Spleen (tissue), 13 donors: ENCODE measurements at places on chromosomes 13 and 19. TPM values are rescaled to one million over a fixed set of nuclear protein-coding genes. Genes with fewer than 3 reads are reported as not detected.

The FPR2 gene
- total RNA-seq, result 32.9 TPM

The RGCC gene
- total RNA-seq, result 33.6 TPM

The LSM4 gene
- total RNA-seq, result 86.4 TPM

The MYDGF gene
- 39.7 TPM for total RNA-seq

The CGB2 gene
- not detected for total RNA-seq

The POLR2I gene
- total RNA-seq, result 23.4 TPM

The CLEC11A gene
- 9.0 TPM for total RNA-seq

The C3 gene
- total RNA-seq, result 5.9 TPM

The UNC13A gene
- 4.8 TPM for total RNA-seq

The TSHZ3 gene
- 22.1 TPM for total RNA-seq

DNA sequence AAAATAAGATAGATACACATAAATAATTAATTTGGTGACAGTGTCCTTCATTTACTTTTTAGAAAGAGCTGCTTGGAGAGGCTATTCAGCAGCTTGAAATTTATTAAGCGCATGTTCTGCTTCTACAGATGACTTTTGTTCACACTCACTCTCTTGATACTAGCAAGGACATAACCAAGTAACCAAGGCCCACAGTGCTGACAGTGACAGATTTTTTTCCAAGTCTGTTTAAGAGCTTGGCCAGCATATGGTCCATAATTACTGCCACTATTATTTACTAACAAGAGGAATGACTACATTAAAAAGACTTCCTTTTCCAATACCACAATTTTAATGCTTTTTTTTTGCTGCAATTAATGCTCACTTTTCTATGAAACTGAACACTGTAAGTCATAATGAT, 673.7 kb upstream of the MIR17HG start:
- no peak overlapping the region for H3K4me3 ChIP-seq
- H3K36me3 ChIP-seq, result no peaks in the 10 kb centered on the region
- H3K4me1 ChIP-seq, result no peaks in the 10 kb centered on the region

DNA sequence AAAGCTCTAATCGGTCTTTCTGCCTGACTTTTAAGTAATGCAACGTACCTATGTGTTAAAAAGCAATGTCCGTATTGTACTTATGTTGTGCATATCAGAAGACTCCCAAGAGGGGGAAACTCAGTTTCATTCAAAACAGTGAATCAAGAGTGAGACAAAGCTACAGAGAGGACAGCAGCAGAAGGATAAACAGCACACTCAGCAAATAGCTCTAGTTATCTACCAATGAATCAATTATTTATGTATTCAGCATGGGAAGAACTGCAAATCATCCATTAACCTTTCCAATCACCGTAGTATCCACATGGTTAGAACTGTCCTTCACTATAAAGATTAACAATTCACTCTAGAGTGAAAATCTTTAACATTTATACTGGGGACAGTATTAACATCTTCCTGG, 36.7 kb upstream of the SOHLH2 start:
- no peak overlapping the region for H3K4me3 ChIP-seq
- no peaks in the 10 kb centered on the region for H3K36me3 ChIP-seq
- H3K4me1 ChIP-seq, result no peaks in the 10 kb centered on the region
- H3K27ac ChIP-seq, result no peak overlapping the region
- no peak for DNase-seq

- no peak overlapping the region for H3K4me3 ChIP-seq
- DNase-seq, result peak; percentile 66
- H3K36me3 ChIP-seq, result no peaks in the 10 kb centered on the region
- no peaks in the 10 kb centered on the region for H3K4me1 ChIP-seq
- peaks cover 8% of the 10 kb centered on the region for H3K27me3 ChIP-seq
Measured at GRCh38 chr13:113049521-113049941, 56.1 kb upstream of the F7 start.

DNA sequence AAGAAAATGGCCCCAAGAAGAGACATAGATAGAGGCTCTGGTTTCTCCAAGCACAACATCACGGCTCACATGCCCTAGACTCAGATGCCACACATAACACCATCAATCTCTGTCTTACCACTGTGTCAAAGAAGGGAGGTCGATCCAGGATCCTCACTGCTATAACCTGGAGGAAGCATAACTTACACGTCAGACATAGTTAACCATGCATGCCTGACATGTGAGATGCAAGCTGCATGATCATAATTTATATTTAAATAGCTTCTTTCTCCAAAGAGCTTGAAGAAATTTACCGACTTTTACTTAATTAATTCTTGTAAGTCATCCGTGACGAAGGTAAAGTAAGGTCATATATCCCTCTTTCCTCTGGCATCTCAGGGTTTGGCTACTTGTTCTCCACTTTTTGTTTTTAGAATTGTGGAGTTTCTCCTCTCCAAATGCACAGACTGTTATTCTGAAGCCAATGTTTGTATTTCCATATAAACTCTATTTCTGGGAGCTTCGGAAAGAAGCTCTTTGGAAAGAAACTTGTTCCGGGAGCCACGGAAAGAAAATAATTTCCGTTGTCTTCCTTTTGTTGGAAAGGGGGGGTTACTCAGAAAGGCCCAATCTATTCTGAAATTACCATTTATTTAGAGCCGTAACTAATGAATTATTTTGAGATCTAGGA, 205.6 kb downstream of the LHFPL6 start:
- no peak overlapping the region for H3K4me3 ChIP-seq
- no peak for DNase-seq
- H3K27ac ChIP-seq, result no peak overlapping the region
- H3K36me3 ChIP-seq, result no peaks in the 10 kb centered on the region

DNA sequence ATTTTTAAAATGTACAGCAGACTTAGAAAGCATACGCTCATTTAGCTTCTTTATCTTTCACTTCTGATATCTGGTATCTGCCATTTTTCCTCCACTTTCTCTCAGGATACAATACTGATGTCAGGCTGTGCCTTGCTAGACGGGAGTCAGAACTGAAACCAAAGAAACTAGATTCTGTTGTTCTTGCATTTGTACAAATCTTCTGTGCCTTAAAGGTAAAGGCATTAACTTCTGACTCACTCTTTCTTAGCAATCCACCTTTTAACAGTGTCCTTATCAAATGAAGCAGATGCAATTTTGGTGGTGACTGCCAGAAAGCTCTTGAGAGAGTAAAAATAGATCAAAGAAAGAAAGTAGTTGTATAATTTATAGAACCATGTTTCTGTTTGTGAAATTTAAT, 370.4 kb downstream of the PCDH20 start:
- H3K27ac ChIP-seq, result no peak overlapping the region
- H3K36me3 ChIP-seq, result no peaks in the 10 kb centered on the region
- no peak for DNase-seq
- H3K27me3 ChIP-seq, result no peaks in the 10 kb centered on the region
- H3K4me3 ChIP-seq, result no peak overlapping the region

DNA sequence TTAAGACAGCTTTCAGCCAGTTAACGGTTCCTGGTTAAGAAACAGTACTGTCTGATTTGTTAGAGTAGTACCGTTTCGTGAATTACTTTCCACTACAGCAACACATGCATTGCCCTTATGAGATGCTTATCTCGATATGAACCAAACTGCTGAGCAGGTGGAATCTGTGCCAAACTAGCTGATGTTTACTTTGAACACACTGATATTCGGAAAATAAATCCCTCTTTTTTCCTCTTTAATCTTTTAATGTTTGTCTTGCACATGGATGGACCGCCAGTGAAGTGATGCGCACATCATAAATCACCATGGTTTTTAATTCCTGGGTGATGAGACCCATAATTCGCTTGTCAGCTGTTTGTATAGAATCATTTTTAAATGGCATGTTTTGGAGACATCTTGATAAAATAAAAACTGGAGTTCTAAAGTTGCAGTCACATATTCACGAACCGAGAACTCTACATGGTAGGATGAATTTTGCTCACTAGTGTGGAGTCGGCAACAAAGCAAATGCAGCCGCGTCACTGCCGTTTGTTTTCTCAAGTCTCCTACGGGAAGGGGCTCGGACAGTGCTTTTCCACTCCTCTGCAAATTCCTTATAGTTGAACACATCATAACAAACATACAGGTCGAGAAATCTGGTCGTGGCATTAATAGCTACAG, 1.1 kb downstream of the GJA3 start:
- no peak for DNase-seq
- no peak overlapping the region for H3K4me3 ChIP-seq
- peaks cover 27% of the 10 kb centered on the region for H3K4me1 ChIP-seq

DNA sequence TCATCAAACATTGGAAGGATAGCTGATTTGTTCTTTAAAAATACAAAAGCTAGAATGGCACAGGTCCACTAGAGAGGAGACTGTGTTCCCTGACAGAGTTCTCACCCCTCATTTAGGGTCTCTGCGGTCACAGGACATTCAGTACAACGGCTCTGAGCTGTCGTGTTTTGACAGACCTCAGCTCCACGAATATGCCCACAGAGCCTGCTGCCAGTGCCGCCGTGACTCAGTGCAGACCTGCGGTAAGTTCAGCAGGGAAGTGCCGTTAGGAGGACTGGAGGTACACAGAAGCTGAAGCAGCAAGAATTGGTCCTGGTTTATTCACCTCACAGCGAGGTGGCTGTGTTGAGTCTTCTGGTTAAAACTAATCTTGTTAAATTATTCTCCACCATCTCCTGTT, 90.0 kb downstream of the TNFRSF19 start:
- no peak for DNase-seq
- peak overlapping the region; percentile 40 for H3K27ac ChIP-seq
- no peak overlapping the region for H3K4me3 ChIP-seq
- no peaks in the 10 kb centered on the region for H3K4me1 ChIP-seq
- no peaks in the 10 kb centered on the region for H3K27me3 ChIP-seq
- H3K36me3 ChIP-seq, result no peaks in the 10 kb centered on the region

DNA sequence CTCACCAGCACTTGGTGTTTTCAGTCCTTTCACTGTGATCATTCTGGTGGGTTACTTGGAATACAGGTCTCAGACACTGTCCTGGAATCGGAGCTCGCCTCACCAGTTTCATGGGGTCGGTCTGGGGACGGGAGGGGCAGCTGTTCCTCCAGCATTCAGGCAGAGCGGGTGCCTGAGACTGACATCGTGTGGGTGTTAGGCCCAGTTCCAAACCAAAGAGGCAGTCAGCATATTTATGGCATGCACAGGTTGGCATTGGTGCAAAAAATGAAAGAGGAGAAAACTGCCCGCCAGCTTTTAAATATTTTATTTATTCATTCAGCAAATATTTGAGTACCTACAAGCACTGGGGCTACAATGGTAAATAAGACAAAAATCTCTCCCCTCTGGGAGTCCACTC, 20.1 kb downstream of the PLEKHF1 start:
- no peaks in the 10 kb centered on the region for H3K36me3 ChIP-seq
- H3K4me1 ChIP-seq, result peaks cover 13% of the 10 kb centered on the region
- H3K4me3 ChIP-seq, result no peak overlapping the region
- DNase-seq, result peak; percentile 45
- H3K27me3 ChIP-seq, result no peaks in the 10 kb centered on the region

GRCh38 chr19:45294291-45295029, 28.2 kb downstream of the CKM start:
- peaks cover 29% of the 10 kb centered on the region for H3K36me3 ChIP-seq
- no peak overlapping the region for H3K27ac ChIP-seq
- H3K27me3 ChIP-seq, result no peaks in the 10 kb centered on the region
- H3K4me3 ChIP-seq, result no peak overlapping the region
- no peaks in the 10 kb centered on the region for H3K4me1 ChIP-seq

GRCh38 chr19:58439576-58440554, at the start of gene ZNF132:
TSS of gene ZNF132 (minus strand) at chr19:58440153. CDS start at chr19:58439821, 332 bp downstream.
- peaks cover 11% of the 10 kb centered on the region for H3K4me1 ChIP-seq
- no peaks in the 10 kb centered on the region for H3K27me3 ChIP-seq
- H3K36me3 ChIP-seq, result peaks cover 33% of the 10 kb centered on the region
- peak within 1 kb of the TSS; percentile 84 for H3K27ac ChIP-seq
- peak; percentile 98 for DNase-seq

DNA sequence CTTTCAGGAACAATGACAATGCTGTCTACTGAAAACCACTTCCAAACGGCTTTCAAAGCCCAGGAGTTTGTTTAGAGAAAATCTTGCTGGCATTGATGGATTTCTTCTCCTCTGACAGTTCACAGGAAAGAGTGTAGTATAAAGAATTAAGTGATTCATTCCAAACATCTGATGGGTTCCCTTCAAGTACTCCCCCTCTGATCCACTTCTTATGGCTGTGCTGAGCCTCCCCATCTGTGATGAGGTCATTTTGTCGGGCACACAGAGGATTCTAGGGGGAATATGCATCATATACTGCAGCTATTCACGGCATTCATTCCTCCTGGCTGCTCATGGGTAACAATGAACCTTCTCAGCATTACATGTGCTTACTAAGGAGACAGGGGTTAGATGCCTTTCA, 107.9 kb downstream of the RGCC start:
- H3K27ac ChIP-seq, result no peak overlapping the region
- H3K4me1 ChIP-seq, result peaks cover 5% of the 10 kb centered on the region
- DNase-seq, result no peak
- no peak overlapping the region for H3K4me3 ChIP-seq

DNA sequence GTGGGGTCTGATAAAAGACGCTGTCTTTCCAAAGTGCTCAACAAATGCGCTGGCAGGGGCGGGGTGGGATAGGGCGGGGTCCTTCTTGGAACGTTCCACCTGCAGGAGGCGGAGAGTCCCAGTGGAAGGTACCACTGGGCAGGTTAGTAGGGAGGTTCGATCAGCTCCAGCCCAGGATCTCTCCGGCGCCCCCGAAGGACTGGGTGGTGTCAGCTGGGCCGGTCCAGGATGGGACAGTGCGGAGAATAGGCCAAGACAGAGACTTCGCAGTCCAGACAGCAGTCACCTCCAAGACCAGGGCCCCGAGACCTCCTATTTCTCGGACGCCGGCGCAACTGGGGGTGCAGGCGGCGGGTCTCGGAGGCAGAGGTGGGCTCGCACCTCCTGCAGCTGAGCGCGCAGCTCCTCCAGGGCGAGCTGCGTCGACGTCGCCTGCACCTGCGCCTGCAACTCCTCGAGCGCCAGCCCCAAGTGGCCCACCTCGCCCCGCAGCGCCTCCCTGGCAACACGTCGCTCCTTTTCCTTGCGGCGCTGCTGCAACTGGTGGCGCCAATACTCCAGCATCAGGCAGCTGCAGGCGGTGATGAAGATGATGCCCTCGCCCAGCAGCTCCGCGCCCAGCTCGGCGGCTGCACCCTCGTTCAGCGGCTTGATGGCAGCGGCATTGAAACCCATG, 21.6 kb downstream of the VASP start:
- DNase-seq, result no peak
- no peaks in the 10 kb centered on the region for H3K27me3 ChIP-seq
- no peak overlapping the region for H3K27ac ChIP-seq
- peaks cover 37% of the 10 kb centered on the region for H3K36me3 ChIP-seq

DNA sequence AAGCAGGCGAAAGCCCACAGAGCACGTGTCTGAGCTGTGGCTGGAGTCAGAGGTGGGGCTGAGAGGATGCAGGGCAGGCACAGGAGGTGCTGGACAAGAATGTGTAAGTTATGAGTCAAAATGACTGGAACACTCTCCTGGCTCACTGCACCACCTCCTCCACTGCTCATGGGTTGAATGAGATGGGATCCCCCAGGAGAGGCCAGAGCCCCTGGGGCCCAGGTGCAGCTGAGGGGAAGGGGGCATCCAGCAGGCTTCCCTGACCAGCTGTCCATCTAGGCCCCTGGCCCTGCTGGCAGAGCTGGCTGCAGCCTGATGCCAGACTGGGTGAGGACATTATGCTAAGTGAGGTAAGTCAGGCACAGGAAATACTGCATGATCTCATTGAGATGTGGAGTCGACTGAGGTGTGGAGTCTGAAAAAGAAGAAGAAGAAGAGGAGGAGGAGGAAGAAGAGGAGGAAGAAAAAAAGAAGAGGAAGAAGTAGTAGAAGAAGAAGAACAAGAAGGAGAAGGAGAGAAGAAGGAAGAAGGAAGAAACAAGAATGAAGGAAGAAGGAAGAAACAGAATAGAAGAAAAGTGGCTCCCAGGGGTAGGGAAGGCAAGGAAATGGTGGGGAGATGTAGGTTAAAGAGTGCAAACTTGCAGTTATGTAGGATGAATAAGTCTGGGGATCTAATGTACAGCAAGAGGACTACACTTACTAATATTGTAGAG, 747.4 kb downstream of the UQCRFS1 start:
- no peak overlapping the region for H3K27ac ChIP-seq
- no peak overlapping the region for H3K4me3 ChIP-seq
- no peaks in the 10 kb centered on the region for H3K27me3 ChIP-seq
- peaks cover 14% of the 10 kb centered on the region for H3K4me1 ChIP-seq
- peak; percentile 54 for DNase-seq
- H3K36me3 ChIP-seq, result no peaks in the 10 kb centered on the region
